ENCODE measurements at places on chromosomes 3 and 15.

DNA sequence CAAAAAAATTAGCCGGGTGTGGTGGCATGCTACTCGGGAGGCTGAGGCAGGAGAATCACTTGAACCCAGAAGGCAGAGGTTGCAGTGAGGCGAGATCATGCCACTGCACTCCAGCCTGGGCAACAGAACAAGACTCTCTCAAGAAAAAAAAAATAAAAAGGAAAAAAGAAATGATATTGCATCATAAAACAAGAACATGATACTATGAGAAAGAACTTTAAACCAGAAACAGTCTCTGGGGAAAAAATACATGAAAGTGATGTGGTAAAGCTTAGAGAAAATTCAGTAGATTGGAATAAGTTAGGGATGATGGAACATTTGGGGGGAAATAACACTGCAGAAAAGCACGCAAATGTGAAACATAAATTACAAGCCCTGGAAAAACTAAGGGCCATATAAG lies 54.7 kb downstream of the CRYGS start:
- no peak for DNase-seq

DNA sequence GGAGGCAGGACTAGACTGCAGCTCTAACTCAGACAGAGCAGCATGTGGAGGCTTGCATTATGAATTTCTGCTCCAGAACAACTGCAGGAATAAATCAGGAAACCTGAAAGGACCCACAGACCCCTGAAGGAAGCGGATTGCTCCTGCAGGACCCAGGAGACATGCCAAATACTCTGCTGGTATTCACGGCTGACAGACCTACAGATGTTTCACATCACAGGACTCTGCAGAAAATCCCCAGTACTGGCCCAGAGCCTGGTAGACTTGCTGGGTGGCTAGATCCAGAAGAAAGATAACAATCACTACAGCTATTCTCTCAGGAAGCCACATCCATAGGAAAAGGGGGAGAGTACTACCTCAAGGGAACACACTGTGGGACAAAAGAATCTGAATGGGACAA lies 942.1 kb downstream of the AGBL1 start:
- no peak for DNase-seq

GRCh38 chr15:75810874-75811498 lies 32.3 kb upstream of the UBE2Q2 start:
- DNase-seq = no peak

DNA sequence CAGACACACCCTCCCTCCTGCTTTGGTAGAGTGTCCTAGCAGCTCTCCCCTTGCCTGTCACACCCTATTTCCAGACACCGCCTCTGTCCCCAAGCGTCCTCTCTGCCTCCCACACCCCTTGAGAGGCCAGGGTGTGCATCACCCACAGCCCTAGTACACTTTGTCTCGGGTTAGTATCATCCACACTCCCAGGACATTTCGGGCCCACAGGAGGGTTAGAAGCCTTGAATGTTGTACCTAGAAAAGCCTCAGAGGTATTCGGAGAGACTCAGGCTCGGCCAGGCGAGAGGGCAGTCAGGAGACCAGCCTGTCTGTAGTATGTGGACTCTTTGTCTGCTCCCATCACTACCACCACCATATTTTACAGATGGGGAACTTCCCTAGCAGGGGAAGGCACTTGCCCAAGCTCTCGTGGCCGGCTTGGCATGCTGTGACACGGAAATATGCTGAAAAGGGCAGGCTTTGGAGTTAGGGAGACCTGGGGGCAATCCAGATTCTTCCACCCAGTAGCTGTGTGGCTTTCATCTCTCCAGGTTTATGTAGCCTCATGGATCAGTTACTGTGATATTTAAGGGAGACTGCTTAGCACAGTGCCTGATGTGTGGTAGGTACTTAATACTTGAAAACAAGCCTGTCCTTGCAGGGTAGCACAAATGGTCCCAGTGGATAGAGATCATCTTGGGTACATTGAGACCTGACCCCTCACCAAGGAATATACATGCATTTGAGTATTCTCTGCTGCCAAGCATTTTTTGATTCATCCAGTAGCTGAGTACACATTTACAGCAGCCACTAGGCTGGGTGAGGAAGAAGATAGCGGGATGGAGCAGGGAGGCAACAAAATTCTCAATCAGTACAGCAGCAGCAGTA lies 1.4 kb downstream of the TMEM43 start:
- DNase-seq = no peak

GRCh38 chr3:24311881-24312280 lies 182.8 kb downstream of the THRB start:
- DNase-seq = no peak

GRCh38 chr3:147160984-147161383 lies 245.4 kb downstream of the ZIC4 start:
- no peak for DNase-seq

GRCh38 chr15:33310481-33311311 lies at the start of gene RYR3:
TSS of gene RYR3 (plus strand) at chr15:33310967. CDS start at chr15:33311046, 79 bp downstream.
- no peak for DNase-seq

GRCh38 chr3:15108869-15109268 lies 9.9 kb upstream of the RBSN start:
- no peak for DNase-seq

DNA sequence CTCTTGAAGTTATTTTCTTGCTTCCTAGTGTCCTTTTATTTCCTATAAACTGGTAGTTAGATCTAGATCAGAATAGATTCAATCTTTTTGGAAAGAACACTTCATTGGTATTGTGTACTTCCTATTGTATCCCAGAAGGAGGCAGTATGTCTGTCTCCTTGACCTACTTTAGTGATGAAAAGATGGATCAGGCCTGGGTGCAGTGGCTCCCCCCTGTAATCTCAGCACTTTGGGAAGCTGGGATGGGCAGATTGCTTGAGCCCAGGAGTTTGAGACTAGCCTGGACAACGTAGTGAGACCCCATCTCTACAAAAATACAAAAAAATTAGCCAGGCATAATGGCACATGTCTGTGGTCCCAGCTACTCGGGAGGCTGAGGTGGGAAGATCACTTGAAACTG lies 12.0 kb downstream of the BSN start:
- peak; percentile 19 for DNase-seq

GRCh38 chr15:65222891-65223290 lies 11.6 kb upstream of the CILP start:
- DNase-seq = no peak

DNA sequence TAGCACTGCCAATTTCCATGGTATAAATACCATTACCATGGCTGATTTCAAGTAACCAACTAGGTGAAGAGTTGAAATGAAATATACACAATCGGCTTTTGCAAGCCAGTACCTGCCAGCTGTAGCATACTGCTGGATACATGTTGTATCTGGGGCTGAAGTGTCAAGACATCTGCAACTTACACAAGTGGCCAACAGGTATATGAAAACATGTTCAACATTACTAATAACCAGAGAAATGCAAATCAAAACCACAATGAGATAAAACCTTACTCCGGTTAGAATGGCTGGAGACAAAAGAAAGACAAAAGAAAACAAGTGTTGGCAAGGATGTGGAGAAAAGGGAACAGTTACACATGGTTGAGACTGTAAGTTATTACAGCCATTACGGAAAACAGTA lies 11.6 kb downstream of the ATOSA start:
- DNase-seq = no peak

- no peak for DNase-seq
Measured at GRCh38 chr3:190579514-190580137, 65.7 kb downstream of the IL1RAP start.

DNA sequence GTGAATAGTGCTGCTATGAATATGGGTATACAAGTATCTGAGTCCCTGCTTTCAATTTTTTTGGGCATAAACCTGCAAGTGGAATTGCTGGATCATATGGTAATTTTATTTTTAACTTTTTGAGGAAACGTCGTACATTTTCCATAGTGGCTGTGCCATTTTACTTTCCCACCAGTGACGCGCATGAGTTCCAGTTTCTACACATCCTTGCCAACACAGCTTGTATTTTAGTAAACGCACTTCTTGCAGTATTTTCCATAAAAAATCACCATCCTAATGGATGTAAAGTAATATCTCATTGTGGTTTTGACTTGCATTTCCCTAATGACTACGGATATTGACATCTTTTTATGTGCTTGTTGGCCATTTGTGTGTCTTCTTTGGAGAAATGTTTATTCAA lies 105.0 kb downstream of the NFKBIZ start:
- no peak for DNase-seq

GRCh38 chr3:43255662-43256061 lies 30.7 kb upstream of the SNRK start:
- no peak for DNase-seq

DNA sequence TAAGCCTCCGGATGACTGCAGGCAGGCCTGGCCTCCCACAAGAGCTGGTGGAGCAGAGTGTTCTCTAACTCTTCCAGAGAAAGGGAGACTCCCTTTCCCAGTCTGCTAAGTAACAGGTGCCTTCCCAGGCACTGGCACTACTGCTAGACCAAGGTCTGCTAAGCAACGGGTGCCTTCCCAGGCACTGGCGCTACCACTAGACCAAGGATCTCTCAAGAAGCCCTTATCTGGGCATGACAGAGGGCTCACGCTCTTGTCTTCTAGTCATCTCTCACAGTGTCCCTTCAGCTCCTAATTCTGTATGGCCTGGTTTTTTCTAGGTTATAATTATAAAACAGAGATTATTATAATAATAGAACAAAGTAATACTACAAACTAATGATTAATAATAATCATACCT lies 27.8 kb downstream of the MYL3 start:
- no peak for DNase-seq

- DNase-seq = peak; percentile 16
Measured at GRCh38 chr3:54897028-54897711, 30.7 kb downstream of the LRTM1 start.

DNA sequence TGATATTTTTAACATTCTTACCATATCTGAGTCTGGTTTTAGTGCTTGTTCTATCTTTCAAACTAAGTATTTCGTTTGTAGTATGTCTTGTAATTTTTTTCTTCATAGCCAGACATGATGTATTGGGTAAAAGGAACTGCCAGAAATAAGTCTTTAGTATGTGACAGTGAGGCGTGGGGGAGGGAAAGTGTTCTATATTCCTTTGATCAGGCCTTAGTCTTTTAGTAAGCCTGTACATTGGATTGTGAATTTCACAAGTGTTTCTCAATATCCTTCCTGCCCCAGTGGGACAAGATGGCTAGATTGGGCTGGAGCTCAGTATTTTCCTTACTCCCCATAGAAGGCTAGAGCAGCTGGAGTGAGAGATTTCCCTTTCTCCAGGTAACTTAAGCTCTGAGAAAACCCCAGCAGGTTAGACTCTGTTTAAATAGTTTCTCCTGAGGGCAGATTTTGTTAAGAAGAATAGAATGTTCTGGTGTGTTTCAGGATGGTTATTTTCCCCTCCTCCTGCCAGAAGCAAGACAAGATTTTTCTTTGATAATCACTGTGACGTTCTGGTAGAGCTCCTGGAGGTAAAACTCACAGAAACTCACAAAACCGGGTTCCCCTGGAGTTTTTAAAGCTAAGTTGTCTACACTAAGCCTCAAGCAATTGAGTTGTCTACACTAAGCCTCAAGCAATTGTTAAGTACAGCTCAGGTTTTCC lies 140.7 kb upstream of the ARPP21 start:
- no peak for DNase-seq

- no peak for DNase-seq
Measured at GRCh38 chr3:52007291-52007690, 11.6 kb upstream of the RPL29 start.

- no peak for DNase-seq
Measured at GRCh38 chr3:167958141-167958540, 137.6 kb downstream of the GOLIM4 start.

GRCh38 chr3:148945116-148945515 lies 46.2 kb upstream of the GYG1 start:
- DNase-seq = no peak

DNA sequence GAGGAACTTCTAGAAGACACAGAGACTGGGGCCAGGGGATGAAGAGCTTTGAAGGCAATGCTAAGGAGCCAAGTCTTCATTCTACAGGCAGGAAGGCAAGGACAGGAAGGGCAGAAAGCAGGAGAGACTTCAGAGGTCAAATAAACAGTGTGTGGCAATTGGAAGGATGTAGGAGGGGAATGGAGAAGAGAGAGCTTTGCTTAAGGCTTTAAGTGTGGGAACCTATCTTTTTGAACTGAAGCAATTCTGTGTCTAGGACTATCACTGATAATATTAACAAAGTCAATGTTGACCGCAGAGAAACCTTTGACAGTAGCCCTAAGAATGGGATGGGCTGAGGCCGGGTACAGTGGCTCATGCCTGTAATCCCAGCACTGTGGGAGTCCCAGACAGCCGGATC lies 325.0 kb downstream of the FOXP1 start:
- DNase-seq = no peak

DNA sequence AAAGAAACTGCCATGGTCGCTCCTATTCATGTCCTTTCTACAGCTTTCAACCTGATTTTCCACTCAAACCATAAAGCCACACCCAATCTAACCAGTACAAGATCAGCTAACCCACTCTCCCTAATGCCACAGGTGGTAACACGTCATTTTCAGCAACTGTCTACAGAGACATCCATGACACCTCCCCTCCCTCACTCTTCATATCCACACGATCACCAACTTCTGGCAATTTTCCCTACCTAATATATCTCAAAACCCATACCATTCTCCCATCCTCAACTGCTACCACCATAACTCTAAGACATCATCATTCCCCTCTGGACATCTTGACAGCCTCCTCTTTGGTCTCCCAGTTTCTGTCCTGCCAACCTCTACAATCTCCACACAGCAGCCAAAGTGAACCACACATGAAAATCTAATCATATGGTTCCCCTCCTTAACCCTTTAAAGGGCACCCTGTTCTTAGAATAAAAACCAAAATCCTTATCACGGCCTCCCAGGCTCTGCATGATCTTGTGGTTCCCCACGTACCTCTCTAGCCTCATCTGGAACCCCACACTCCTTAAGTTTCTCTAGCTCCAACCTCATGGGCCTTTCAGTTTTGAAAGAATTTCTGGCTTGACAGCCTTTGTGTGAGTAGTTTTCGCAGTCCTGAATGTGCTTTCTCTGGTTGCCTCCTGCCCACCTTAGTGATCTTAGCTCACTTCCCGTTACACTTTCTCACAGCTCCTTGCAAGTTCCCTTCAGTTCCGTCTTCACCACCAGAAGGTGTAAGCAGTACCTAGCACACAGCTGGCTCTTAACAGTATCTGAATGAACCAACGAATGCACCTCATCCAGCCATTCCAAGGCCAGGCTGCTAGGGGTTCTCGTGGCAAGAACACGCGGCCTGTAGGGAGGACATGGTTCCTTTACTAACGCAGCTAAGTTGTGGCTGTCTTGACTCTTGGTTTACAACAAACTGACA lies 33.4 kb downstream of the SPINK8 start:
- DNase-seq = no peak

- DNase-seq = no peak
Measured at GRCh38 chr3:114899186-114899931, 247.7 kb downstream of the ZBTB20 start.

DNA sequence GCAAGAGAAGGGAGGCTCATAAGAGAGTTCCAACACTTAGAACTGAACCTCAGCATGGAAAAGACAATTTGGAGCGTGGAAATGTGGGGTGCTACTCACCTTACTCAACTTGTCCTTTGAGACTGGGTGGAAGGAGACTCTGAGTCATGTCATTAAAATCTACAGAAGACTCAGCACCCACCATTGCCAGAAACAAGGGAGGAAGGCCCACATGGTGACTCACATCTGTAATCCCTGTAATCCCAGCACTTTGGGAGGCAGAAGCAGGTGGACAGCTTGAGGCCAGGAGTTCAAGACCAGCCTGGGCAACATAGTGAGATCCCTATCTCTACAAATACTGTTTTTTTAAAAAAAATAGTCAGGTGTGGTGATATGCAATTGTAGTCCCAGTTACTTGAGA lies 161.9 kb upstream of the UBE3A start:
- no peak for DNase-seq

- no peak for DNase-seq
Measured at GRCh38 chr3:168157099-168157700, 61.5 kb upstream of the GOLIM4 start.

- DNase-seq = no peak
Measured at GRCh38 chr3:149306751-149307434, 26.5 kb downstream of the TM4SF18 start.

GRCh38 chr15:59353994-59354416 lies 18.7 kb downstream of the MYO1E start:
- no peak for DNase-seq

All from hepatic stellate cell (primary cell).